CD4-positive, alpha-beta T cell treated with Interleukin-10 for 1 hour (primary cell): ENCODE measurements at places on chromosomes 2 and 18.

GRCh38 chr2:66438891-66439811 lies 4.2 kb downstream of the MEIS1 start:
- DNase-seq, result no peak

- DNase-seq, result peak; percentile 51
These were observed 66.8 kb upstream of the ASAP2 start for GRCh38 chr2:9139491-9140443.

DNA sequence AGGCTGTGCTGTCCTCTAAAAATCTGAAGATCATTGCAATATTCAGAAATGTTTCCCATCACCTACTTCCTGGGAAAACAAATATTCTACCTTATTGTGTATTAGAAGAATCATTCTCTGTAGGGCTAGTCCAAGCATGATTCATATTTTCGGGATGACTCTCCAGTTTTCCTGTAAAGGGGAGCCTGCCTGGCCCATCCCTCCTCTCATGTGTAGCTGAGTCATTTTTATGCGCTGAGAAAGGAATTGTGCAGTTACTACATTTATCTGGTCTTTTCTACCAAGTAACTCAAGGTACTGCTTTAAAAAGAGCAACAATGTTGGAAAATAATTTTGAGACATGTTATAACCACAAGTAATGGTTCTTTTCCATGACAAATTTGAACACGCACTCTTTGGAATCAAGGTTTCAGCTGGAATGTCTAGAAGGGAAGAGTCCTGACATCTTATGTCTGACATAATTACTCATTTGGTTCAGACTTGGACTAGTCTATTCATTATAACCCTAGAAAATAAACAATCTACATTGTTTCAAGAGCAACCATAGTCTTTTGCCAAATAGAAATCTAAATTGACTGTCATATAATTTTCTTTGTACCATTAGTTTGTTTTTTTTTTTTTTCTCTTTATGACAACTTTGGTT lies 6.6 kb downstream of the DSG3 start:
- no peak for DNase-seq

DNA sequence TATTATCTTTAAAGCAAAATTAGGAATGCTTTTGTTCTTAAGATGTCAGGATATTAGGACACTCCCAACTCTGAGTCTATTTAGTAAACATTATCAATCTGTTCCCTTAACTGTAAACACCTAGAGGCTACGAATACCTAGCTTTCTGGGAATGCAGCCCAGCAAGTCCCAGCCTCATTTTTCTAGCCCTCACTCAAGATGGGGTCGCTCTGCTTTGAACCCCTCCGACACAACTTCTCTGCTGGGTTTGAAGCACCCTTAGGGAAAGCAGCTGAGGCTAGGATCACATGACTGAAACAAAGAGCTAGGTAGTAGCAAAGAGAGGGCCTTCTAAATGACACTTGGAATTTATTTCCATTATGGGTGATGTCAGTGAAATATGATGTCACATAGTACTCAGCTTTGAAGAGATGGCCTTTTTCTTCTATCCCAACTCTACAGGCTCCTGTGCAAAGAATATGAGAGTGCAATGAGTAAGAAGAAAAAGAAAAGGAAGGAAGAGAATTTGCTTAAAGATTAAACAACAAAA lies 114.7 kb downstream of the CSRNP3 start:
- DNase-seq, result no peak

- no peak for DNase-seq
These were observed 358.7 kb upstream of the TNP1 start for GRCh38 chr2:217218269-217219163.

- DNase-seq, result no peak
These were observed 16.0 kb downstream of the PIGN start for GRCh38 chr18:62170857-62171256.

DNA sequence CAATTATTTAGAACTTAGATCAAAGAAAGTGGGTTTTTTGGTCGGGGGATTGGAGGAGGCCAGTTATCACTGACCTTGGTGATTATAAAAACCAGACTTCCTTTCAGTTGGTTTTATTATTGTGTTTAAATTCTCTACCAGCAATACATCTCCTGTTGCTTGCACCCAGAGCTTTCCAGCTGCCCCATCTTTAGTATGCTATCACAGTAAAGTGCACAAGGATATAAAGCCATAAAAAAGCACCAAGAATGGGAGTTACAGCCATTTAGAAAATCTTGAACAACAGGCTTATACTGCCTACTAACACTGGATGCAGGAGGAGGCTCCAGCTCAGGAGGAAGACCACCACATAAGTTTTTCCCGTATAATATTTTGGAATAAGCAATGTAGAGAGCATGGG lies 148.7 kb upstream of the OSR1 start:
- DNase-seq, result no peak

DNA sequence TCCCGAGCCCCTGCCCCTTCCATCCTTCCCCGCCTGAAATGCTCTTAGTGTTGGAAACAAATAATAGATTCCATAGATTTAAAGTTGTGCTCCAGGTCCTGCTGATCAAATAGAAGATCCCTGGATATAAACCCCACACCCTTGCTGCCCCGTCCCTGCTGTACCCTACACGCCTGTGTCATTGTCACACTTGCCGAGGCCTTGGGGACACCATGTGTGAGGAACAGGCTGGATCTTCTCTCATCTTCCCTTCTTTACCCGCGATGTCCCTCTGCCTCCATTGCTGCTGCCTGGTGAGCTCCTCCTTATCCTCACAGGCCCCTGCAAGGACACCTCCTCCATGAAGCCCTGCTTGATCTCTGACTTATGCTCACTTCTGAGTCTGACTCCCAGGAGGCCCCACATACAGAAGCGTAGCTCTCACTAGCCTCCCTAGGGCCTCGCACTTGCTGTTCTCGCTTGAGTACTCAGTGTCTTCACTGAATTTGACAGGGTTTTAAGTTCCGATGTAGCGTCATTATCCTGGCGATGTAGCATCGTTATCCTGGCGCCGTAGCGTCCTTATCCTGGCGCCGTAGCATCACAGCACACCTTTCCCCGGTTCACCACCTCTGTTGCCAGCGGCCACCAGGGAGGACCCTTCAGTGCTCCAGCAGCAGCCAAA lies 221.9 kb downstream of the NDUFA10 start:
- DNase-seq, result no peak
